ENCODE measurements at places on chromosomes 6 and 20.

GRCh38 chr6:160085713-160086505, 35.7 kb upstream of the SLC22A1 start:
- DNase-seq, result no peak

- DNase-seq, result no peak
These were observed 15.4 kb upstream of the PREX1 start for GRCh38 chr20:48843057-48843806.

DNA sequence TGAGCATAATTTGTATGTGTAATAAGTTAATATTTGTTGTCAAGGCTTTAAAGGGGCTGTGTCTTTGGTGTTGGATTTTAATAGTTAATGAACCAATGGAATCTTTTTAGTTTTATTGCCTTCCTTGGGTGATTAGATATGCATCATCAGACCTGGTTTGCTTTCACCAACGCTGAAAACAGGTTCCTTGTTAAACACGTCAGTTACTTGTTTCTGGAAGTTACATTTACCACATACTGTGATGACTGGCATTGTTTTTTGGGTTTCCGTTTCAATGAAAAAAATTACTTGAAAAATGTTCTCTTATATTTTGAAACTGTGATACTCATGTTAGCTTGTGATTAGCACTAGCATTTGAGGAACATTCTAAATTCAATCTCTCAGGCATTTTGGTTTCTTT, 58.6 kb upstream of the RNF144B start:
- no peak for DNase-seq

GRCh38 chr6:149202952-149203351, 114.6 kb upstream of the TAB2 start:
- no peak for DNase-seq

DNA sequence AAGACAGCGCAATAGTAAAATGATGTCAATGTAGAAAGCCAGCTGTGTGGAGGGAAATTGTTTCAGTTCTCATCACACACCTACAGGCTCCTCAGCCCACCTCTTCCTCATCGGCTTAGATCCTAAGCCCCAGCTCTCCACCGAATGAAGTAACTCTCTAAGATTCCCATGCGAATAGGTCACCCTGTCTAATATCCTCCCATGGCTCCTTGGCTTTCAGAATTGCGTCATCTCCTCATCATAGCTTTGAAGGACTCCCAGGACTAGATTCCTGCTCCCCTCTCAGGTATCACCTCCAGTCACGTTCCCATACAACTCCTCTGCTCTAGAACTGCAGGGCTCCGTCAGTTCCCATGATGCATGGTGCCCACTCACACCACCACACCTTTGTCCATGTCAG, 16.2 kb upstream of the SLC22A16 start:
- DNase-seq, result no peak
